ENCODE measurements at places on chromosomes 16 and 17.

DNA sequence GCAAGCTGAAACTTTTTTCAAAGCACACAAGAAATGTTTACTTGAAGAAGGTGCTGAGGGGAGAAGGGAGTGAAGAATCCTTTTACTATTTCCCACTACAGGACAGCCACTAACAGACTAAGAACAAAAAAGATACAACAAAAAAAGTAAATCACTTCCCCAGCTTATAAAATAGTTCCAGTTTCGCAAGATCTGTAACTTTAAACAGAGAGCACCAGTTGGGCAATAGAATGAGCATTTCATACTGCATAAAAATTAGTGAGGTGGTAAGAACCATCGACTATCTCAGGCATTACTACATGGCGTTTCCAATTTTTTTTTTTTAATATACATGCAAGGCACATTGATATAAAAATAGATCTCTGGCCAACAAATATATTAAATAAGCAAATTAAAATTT, 11.1 kb downstream of the CRYBA1 start:
- DNase-seq = no peak

DNA sequence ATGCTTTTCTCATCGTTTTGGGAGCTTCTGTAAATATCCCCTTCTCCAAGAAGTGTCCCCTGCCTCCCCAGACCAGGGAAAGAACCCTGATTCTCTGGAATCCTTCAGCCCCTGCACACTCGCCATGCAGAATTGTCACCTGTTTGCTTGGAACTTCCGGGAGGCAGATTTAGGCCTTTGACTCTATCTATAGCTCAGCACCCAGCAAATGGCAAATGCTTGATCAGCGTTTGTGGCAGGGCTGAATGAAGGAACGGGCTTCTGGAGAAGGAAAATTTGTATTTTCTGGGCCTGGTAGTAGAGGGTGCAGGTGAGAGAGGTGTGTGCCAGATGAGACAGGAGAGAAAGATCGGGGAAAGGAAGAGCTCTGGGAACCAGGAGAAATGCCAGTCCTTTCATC, 18.3 kb upstream of the CACNG4 start:
- no peak for DNase-seq

GRCh38 chr16:49353680-49354079, 19.9 kb upstream of the C16orf78 start:
- DNase-seq = no peak

DNA sequence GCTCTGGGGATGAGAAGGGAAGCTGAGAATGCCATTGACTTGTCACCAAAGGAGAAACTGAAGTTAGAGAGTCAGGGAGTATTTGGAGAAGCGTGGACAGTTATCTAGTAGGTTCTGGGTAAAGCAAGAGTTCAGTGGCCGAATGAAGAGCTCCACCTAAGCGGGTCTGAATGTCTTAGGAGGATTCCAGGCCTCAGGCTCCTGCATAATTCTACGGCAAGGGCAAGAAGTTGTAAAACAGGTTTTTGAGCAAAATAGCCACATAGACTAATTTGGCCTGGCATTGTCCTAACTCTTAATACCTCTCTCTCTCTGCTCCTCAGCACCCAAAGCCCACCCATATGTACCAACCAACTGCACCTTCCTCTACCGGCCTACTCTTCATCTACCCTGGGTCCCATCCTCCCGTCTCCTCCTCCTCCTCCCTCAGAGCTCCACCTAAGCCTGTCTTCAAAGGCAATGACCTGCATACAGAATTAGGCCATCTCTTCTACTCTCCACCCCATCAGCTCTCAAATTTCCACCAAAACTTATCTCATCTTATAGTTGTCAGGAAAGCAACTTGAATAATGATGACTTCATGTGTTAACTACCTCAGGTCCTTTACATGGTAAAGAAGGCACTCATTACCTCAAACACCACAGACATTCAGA, 42.0 kb upstream of the KCNJ2 start:
- no peak for DNase-seq

GRCh38 chr16:89395150-89396142, 94.9 kb downstream of the ANKRD11 start:
- no peak for DNase-seq

- peak; percentile 21 for DNase-seq
These were observed 3.4 kb downstream of the STH start for GRCh38 chr17:46002311-46002972.

- no peak for DNase-seq
These were observed 1.3 kb downstream of the SLC43A2 start for GRCh38 chr17:1627182-1627981.

- DNase-seq = no peak
These were observed 171.4 kb downstream of the SEC14L1 start for GRCh38 chr17:77312061-77312701.

DNA sequence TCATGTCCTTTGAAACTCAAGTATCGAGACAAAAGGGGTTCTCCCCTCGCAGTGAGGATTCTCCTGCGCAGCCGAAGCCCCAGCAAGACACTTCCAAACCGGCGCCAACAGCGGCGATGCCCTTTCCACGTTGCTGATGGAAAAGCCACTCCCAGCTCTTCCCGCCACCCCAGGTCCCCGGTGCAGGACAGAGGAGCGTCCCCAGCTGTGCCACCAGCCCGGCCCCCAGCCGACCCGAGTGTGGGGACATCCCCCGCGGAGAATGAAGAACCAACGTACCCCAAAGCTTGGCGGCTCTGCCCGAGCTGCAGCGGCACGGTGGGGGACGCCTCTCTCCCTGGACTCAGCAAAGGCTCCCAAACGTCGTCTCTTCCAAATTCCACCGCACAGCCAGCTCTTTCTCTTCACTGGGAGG, 573 bp downstream of the CHST6 start:
- no peak for DNase-seq

DNA sequence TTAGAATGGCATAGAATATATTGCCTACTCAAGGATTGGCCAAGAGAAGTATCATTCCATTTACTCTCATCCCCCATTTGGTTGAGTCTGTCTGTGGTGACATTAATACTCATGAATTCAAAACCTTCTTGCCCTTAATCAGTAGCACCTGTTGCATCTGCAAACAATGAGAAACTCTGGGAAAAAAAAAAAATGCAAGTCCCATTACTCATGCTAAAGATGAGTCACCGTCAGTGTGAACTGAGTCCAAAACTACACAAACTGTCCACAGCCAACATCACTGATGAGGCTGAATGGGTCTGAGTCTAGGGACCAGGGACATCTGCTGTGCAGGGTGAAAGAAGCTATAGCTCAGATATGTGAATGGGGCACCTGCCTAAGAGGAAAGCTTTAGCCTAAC, 96.9 kb upstream of the ADAMTS18 start:
- no peak for DNase-seq

GRCh38 chr17:81401723-81402529, 6.7 kb downstream of the BAHCC1 start:
- DNase-seq = no peak

DNA sequence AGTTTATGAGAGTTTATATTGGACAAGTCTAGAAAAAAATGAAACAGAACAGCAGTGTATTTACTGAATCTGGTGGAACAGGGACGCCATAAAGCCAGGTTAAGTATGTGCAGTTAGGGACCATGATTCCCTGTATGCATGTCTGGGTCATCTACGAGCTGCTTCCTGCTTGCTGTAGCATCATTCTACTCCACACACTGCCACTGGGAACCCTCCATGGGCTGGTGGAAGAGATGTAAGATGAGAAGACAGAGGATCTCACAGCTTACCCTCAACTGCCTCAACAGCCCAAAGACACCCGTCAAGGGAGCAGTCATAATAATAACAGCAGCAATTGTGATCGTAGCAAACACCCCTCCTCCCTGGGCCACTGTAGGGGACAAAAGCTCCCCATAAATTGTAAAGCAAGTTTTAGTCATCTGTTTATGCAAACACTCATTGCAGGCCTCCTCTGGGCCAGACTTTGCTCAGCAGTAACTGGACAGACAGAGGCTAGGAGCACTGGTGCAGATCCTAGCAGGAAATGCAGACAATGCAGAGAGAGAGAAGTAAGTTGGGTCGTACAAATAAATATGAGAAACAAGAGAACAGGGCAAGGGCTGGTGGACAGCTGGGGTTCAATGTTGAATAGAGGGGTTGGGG, 188.0 kb downstream of the SOX9 start:
- DNase-seq = no peak

- DNase-seq = no peak
These were observed 10.6 kb upstream of the TRAP1 start for GRCh38 chr16:3727806-3728381.

- DNase-seq = no peak
These were observed 5.0 kb downstream of the LSM12 start for GRCh38 chr17:44061446-44061845.

GRCh38 chr16:17657045-17657444, 186.3 kb upstream of the XYLT1 start:
- DNase-seq = no peak

DNA sequence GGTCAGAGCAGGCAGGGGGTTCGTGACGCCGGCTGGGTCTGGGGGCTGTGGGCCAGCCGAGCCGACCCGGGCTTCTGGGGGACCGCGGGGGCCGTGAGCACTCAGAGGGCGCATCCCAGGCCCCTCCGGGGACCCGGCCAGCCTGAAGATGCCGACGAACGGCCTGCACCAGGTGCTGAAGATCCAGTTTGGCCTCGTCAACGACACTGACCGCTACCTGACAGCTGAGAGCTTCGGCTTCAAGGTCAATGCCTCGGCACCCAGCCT, 140 bp downstream of the FSCN2 start:
- no peak for DNase-seq

- DNase-seq = no peak
These were observed 250.0 kb downstream of the SOX9 start for GRCh38 chr17:72370819-72371218.

GRCh38 chr16:2955779-2956578, 8.1 kb upstream of the KREMEN2 start:
- no peak for DNase-seq

- DNase-seq = no peak
These were observed 4.7 kb downstream of the SOCS3 start for GRCh38 chr17:78355045-78355641.

GRCh38 chr17:40561871-40562611, 3.2 kb downstream of the CCR7 start:
- DNase-seq = no peak

DNA sequence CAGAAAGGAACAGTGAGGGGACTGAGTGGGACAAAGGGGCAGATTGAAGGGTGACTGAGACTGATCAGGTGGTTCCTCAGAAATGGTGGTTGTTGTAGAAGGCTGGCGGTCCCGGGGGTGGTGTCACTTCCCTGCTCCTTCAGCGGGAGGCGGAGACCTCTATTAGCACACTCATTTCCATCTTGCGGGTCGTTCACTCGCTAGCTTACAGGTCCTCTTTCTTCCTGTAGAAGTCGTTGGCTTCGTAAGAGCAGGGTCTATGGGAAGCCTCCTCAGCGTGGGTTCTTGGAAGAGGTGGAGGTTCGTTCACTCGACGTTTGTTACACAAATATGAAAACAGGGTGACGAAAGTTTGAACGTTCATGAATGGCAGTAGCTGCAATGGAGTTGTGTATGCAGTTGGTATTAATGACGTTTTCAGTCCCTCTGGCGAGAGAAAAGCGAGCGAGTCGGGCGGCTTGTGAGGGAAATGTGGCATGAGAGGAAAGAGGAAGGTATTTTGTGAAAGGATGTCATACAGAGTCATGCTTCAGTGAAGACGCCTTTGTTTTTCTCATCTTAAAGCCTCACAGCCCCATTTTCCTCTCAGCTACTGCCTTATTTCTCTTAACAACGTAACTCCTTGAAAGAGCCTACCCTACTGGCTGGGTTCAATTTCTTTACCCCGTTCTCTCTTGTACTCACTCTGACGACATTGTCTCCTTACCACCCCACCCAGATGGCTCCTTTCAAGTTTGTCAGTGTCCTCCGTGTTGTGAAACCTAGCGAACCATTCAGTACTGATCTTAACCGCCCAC, 667 bp downstream of the EFCAB13 start:
- peak; percentile 17 for DNase-seq

- peak; percentile 42 for DNase-seq
These were observed 757 bp downstream of the ORMDL3 start for GRCh38 chr17:39926588-39927100.

DNA sequence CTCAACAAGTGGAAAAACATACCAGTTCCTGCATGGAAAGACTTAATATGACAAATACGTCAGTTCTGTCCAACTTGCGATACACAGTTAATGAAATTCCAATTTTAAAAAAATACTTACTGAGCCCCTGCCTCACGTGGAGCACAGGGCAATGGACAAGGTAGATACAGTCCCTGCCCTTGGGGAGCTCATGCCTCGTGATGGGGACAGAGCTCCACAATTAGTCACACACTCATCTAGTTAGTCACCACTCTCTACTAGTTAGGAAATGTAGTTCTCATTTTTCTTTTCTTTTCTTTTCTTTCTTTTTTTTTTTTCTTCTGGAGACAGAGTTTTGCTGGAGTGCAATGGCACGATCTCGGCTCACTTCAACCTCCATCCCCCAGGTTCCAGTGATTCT, 74.7 kb upstream of the CDH5 start:
- DNase-seq = no peak

DNA sequence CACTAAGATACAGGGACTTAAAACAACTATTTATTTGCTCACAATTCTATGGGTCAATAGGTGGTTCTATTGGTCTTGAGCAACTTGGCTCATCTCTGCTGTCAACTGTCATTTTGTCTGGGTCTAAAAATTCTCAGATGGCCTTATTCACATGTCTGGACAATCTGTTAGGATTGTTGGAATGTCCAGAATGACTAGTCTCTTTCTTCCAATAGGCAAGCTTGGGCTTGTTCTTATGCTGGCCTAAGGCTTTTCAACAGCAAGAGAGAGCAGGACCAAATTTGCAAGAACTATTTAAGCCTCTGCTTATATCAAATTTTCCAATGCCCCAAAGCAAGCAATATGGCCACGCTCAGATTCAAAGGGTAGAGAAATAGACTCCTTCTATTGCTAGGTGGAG, 240.9 kb downstream of the KIF2B start:
- no peak for DNase-seq

- DNase-seq = no peak
These were observed 1.3 kb downstream of the PLCG2 start for GRCh38 chr16:81780350-81780749.

GRCh38 chr17:68172461-68172954, 75.3 kb upstream of the AMZ2 start:
- DNase-seq = peak; percentile 65

DNA sequence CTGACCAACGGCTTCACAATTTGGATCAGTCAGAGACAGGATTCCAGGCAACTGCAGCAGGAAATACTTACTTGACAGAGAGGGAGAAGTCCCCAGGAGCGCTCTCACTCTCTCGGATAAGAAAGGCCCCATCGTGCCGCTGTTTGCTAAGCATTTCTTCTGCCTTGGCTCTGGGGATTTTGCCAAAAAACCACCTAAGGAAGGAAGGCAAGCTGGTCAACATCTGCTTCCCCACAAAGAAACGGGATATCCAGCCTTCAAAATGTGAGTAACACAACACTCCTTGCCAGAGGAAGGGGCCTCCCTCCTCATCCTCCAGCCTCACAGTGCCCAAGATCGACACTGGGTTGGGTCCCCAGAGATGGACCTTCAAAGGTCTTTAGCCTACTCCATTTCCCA, 36.6 kb upstream of the SLC25A19 start:
- DNase-seq = no peak

GRCh38 chr17:33142705-33143299, 150.3 kb downstream of the ASIC2 start:
- DNase-seq = no peak
